ENCODE measurements at places on chromosomes 2 and 18.

- DNase-seq, result no peak
Observed at GRCh38 chr18:48835119-48835518, 115.6 kb downstream of the SMAD7 start.

DNA sequence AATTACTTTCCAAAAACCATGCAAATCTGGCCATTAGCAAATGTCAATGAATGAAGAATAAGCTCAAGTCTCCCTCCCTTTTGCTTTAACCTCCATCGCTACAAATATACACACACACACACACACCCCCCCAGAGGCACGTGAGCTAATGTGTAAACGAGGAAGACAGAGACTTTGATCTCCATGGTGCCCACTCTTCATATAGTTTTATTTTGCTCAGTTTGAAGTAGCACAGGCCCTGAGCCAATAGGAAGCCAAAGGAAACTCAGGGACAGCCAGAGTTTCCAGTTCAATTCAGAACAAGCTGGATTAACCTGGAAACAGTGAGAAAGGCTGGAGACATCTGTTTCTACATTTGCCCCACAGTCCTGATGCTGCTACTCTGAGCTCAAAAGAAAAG lies 248.4 kb upstream of the MEIS1 start:
- no peak for DNase-seq

DNA sequence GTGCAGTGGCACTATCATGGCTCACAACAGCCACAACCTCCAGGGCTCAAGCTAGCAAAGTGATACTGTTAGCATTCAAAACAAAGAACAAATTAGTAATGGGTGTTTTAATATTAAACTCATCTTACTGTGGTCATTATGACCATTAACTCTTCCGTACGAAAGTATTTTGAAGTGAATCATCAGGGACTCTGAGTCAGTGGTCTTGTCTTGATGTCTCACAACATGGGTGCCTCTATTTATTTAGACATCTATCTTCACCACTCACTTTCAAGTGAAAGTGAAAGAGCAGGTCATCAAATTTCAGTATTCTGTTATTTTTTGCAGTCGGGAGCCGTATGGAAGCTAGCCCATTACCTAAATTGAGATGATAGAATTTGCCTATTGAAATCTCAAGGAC lies 1118.2 kb downstream of the DPP10 start:
- DNase-seq, result no peak

DNA sequence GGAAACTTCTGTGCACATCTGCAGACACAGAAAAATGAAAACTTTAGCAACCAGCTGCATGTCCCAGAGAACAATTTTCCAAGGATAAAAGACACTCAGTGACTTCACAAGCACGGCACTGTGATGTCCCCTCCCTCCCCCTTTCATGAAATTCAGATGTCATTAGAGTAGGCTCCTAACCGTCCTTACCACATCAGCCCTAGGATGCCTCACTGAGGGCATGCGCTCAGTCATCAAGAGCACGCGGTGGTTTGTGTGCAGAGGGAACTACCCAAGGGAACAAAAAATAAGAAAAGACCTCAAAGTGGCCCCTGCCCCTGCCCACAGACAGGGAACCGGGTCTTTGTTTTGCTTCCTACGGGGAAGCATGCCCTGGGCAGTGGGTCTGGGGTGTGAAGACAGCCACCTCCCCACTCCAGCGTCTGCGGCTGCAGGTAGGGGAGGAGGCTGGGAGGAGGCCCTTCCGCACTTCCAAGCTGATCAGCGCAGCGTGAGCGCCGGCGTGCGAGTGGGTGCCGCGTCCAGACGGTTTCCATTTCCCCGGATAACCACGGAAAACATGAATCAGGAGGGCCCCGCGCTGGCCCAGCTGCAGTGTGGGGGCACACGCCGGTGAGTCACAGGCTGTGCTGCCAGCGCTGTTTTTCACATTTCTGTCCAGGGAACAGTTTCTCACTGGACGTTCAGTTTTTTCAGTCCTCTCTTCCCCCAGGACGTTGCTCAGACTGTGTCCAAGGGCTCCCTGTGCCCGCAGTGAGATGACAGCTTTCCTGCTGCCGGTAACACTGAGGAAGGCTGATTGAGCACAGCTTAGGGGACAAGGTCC lies 70.6 kb downstream of the COPS8 start:
- DNase-seq, result peak; percentile 81

DNA sequence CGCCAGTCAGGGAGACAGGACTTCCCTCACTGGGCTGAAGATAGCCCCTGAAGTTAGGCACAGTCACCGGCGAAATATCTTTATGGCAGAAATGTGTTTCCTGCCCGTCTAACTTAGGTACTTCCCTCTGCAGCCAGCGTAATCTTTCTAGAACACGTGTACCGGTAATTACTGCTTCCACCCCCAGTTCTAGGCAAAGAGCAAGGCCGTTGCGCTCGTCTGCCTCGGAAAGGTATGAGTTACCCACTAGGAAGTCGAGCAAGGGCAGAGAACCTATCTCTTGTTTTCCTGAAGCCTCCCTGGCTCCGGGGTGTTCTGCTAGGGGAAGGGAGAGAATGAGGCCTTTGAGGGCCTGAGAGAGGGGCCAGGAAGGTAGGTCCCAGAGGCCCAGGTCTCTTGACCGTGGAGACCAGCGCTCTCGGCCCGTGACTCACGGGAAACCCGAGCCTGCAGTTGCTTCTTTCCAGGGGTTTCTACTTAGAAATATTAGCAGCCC lies 70.0 kb downstream of the TWSG1 start:
- no peak for DNase-seq

DNA sequence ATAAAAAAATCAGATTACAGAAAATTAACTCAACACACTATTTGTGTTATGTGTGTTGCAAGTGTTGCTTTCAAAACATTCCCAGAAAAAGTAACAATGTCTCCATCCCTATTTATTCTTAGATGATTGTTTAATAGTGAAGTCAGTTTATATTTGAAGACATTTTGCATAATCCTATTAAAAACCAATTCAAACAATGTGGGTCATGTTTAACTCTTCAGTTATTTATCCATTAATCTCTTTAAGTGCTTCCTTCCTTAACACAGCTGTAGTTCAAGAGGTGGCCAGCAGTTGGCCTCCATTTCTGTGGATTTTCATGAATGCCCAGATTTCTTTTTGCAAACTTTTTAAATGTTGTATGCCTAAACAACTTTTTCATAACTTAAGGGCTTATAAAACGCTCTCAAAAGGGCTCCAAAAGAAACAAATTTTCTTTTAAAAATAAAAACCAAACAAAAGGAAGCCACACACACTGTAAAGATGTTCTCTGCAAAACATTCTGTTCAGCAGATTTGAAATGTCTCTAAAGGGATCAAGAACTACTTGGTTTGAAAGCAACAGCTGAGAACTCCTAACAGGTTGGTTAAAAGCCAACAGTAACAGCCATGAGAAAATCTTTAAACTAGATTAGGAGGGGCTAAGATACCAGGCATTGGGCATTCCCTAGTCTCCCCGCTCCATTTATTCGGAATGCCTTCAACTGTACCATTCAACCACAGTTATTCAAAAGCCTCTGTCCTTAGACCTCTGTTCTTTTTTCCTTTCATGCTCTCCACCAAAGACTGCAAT lies 71.5 kb downstream of the THADA start:
- DNase-seq, result no peak

DNA sequence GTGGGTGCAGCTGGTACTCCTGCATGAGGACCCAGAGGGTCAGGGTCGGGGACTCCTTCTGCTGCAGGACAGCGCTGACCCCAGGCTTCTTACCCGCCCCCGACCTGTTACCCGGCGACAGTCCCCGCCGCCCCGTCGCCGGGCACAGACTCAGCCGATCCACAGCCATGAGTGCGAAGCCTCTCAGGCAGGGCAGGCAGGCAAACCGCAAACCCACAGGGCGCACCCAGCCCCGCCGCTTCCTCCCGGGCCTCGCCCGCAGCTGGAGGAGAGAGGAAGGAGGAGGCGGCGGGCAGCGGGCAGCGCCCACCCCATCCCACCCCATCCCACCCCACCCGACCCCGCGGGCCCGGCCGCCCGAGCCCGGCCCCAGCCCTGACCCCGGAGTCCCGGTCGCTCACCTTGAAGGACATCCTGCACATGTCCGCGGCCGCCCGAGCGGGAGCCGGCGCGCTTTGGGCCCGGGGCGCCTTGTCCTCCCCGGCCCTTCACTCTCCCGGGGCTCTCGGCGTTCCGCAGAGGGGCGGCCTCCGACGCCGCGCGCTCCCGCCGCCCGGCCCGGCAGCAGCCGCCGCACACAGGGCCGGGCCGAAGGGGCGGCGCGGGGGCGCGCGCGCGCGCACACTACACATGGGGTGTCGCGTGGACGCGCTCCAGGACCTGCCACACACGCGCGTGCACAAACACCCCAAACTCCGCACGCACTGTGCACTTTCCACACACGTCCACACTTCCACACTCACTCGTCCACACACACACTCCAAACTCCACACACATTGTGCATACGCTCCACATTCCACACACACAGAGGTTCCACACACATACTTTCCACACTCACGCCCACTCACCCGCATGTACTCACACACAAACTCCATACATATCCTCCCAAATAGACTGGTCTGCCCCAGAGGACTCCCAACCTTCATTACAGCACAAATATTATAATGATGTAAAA lies at the start of gene ANKRD29:
TSS of gene ANKRD29 (minus strand) at position 603 of the 955 bp plus-strand sequence. CDS start at position 422, 181 bp downstream.
- DNase-seq, result no peak

- DNase-seq, result no peak
Observed at GRCh38 chr2:146721486-146721885, 1123.3 kb upstream of the ACVR2A start.

- DNase-seq, result no peak
Observed at GRCh38 chr2:101821828-101822458, 124.4 kb downstream of the MAP4K4 start.

- no peak for DNase-seq
Observed at GRCh38 chr2:103594823-103595222, 833.0 kb downstream of the TMEM182 start.

DNA sequence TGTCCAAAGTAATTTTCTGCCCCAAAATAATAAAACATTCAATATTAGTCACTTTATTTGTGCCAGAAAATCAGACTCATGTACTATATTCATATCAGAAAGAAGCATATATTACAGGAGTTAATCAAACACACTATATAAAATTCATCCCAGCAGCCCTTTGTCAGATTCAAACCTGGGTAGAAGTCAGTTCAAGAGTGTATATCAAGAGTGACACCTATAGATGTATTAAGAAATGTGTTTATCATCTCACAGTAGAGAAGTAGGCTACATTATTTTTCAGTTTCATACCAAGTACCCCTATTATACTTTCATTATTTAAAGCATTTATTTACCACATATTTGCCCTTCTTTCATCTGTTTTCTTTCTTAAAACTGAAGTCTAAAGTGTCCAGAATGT lies 193.2 kb upstream of the DDX18 start:
- DNase-seq, result no peak

DNA sequence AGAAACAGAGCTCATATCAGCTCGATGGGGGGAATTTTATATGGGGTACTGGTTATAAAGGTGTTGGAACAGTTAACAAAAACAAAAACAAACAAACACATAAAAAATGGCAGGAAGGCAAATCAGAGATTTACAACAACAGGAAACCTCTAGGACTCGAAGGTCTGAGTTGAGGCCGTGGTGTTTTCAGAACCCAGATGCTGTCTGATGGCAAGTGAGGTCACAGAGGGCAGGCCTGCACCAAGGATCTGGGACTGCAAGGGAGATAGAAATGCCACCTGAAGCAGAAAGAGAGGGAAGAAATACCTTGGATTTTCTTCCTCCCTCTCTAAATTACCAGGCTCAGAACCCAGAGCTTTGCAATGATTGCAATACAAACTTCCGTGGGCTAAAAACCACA lies 429.5 kb downstream of the ZNF521 start:
- DNase-seq, result no peak

- DNase-seq, result no peak
Observed at GRCh38 chr2:181052523-181052891, 72.1 kb downstream of the UBE2E3 start.

DNA sequence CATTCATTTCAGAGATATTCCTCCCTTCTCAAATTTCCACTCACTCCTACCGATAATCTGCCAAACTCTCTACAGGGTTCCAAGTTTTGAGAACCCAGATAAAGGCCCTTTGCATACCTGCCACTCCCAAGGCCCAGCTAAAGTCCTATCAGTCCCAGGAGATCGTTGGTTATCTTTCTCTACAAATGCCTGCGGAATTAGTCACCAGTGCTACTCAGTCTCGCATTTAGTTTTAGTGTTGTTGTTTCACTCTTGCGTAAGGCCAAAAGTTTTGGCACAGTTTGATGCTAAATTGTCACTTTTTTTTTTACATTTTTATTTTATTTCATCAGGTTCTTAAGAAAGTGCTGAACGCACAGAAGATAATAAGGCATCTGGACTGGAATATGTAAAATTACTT lies 29.2 kb upstream of the SETBP1 start:
- DNase-seq, result no peak

DNA sequence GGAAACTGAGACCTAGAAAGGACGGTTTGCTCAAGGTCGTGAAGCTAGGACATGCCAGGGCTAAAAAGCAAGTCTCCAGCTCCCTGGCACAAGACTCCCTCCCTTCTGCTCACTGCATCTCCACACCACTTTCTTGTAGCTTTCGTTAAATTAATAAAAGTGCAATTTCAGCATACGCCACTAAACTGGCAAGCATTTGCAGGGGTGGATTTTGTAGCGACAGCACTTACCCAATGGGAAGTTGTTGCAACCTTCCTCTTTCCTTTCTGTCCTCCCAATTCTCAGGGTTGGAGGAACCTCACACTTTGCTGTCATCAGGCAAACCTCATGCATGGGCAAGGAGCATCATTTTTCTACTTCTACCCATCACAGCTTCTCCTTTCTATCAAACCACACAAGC lies 7.4 kb upstream of the RHOB start:
- no peak for DNase-seq

DNA sequence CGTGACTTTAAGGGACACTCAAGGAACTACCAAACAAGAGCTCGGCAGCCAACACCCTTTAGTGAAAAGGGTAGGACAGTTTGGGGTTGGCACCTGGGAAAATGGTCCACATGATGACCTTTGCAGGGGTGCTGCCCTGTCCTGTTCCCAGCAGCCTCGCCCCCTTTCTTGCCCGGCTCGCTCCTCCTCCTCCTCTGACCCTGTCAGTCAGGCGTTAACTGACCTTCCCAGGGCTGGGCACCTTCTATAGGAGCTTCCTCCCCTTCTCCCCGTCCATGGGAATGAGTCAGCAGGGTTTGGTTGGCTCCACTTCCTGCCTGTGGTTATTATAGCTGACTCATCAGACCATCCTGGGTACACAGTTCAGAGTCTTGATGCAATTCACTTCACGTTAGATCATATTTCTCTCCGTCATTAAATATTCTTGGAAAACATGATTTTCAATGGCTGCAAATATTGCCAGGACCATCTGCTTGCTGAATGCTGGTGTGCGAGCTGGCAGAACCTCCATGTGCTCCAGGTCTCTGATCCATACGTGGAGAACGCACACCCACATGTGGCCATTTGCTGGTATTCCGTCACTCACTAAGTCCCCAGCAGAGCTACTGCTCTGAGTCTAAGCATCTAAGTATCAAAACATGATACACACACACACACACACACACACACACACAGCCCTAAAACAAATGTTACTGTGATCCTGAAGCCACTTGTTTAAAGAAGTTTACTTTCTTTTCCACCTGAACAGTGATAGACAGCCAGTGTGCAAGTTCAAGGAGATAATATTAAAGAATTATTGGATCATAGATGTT lies 185.0 kb downstream of the ANAPC1 start:
- peak; percentile 92 for DNase-seq

GRCh38 chr18:49022311-49023161 lies 71.8 kb upstream of the SMAD7 start:
- DNase-seq, result no peak
